Fibroblast of skin of left quadriceps (primary cell): ENCODE measurements at places on chromosomes 4 and X.

DNA sequence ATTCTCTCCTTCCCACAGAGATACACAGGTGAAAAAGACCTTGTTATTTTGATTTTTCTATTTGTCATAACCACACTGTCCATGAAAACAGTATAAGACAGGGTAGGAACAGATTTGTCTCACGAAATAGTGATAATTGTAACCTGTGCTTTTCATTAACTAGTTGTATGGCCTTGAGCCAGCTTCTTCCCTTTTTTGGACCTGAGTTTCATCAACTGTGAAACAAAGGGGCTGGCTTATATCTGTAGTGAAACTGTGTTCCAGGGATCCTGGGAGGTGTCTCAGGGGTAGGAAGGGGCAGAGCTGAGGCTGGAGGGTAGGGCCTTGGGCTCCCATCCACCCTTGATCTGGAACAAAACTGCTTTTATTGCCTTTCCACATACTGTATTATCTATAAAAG lies 50.9 kb downstream of the MED28 start:
- no peak for DNase-seq

- no peak for DNase-seq
Measured at GRCh38 chr4:151105454-151106032, 6.1 kb downstream of the RPS3A start.

- DNase-seq = peak; percentile 32
Measured at GRCh38 chr4:183912585-183912984, 7.5 kb downstream of the STOX2 start.

DNA sequence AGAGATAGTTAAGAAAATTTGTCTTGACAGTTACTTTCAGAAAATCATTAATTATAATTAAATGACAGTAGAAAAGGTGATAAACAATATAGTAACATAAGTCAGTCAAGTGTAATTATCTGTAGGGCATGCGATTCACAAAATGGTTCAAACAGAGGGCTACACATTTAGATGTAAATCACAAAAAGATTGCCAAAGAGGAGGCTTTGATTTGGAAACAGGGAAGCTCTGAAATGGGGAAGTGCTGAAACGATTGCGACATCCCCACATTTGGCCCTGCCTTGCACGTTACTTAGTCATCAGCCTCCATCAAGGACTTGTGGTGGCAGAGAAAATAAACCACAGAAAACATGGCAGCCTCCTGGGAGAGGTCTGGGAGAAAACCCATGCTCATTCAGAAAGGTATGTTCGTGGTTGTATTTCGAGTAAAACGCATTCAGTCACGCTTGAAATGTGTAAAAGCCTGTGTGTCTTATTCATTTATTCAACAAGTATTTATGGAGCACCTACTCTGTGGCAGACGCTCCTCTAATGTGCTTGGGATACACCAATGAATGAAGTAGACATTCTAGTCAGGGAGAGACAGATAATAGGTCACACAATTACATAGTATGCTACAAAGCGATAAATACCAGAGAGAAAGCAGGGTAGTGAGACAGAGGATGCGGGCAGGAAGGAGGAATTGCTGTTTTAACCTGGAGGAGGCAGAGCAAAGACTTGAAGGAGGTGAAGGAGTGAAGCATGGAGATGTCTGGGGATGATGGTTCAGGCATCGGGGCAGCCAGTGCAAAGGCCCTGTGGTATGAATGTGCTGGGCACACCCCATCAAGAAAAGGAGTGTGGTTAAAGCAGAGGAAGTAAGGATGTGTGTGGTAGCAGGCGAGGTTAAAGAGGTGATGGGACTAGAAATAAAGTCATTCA lies 7.8 kb downstream of the RBM47 start:
- peak; percentile 98 for DNase-seq

GRCh38 chr4:20254511-20255250 lies 3.0 kb downstream of the SLIT2 start:
- DNase-seq = no peak

DNA sequence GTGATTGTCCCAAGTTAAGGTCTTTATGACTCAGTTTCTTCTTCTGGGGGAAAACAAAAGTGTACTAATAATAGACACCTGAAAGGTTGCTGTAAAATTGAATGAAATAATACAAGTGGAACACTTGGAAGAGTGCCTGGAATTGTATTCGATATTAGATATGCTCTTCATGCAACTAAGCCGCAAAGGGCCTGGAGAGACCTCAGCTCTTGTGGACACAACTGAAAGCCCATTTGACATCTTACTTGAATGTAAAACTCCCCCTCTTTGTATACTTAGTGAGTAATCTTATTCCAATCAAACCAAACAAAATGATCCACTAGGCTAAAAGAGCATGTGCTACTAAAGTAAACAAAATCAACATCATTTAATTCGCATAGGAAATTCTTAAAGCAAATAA lies 511 bp upstream of the MAP9 start:
- no peak for DNase-seq

DNA sequence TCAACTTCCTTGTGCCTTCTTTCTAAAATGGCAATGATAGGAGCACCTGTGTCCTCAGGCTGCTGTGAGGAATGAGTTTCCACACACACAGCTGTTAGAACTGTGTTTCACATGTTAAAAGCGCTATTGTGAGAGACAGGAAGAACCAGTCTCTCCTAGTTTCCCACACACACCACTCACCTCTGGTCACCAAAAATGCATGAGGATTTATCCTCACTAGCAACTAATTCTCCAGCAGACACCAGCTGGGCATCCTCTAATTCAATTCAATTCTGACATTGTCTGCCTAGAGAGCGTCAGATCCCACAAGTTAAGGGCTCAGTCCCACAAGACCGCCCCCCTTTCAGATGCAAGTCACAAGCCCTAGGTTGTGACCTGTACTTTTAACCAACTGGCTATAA lies 29.0 kb upstream of the SLC2A9 start:
- no peak for DNase-seq

- no peak for DNase-seq
Measured at GRCh38 chr4:8353158-8353669, 83.7 kb downstream of the HTRA3 start.

GRCh38 chr4:62271107-62271506 lies 1071.0 kb downstream of the ADGRL3 start:
- DNase-seq = no peak

- DNase-seq = no peak
Measured at GRCh38 chr4:123283371-123283895, 113.2 kb upstream of the SPRY1 start.

DNA sequence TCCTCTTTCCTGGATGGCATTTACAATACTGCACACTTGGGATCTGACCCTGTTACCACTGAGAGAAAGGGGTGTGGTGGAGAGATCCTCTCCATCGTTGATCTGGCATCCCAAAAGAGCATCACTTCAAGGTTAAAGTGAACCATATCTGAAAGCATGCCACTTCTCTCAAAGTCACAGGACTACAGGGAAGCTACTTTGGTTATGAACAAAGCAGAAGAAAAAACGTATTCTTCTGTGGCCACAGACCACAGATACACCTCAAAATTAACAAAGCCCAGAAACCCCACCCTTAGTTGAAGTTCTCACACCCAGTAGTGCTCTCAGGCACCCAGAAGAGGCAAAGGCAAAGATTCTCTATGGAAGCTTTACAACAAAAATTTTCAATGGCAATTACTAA lies 108.3 kb downstream of the JADE1 start:
- DNase-seq = no peak

- no peak for DNase-seq
Measured at GRCh38 chrX:38138900-38139299, 81.8 kb downstream of the SRPX start.

DNA sequence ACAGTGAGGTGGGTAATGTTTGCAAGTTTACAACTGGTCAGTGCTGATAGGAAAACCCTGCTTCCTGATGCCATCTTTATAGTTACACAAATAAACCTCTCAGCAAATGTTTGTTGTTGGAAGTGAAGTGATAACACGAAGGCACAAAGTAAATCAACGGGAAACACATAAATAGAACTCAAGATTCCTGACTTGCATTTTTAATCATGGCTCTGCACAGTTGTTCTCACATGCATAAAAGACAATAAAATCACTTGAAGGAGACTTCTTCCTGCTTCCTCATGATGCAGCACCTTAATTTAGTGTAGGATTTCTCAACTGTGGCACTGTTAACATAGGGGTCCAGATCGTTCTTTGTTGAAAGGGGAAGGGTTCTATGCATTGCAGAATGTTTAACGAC lies 907.7 kb downstream of the RAB28 start:
- no peak for DNase-seq

- no peak for DNase-seq
Measured at GRCh38 chr4:52577624-52577962, 81.5 kb downstream of the USP46 start.

DNA sequence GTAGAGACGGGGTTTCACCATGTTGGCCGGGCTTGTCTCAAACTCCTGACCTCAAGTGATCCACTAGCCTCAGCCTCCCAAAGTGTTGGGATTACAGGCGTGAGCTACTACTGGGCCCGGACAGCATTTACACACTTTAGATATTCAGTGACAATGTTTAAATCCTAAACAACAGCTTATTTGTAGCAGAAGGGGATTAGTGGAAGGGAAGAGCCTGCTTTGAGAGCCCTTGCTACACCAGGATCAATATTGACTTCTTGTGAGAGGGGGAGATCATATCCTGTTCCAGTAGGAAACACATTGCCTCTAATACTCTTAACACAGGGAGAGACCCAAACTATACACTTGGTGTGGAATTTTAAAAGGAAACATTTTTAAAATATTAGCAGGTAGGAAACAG lies 7.1 kb downstream of the MGST2 start:
- DNase-seq = no peak
